T-cell (primary cell): ENCODE measurements at places on chromosomes 3 and 15.

- peak; percentile 72 for DNase-seq
Observed at GRCh38 chr3:186930143-186930640, at the start of gene ST6GAL1. Gene ST6GAL1 (plus strand): TSS chr3:186930526. CDS start chr3:187042704, 112,178 bp downstream.

GRCh38 chr15:68206711-68207151 is 1.6 kb upstream of the CALML4 start:
- DNase-seq: no peak

DNA sequence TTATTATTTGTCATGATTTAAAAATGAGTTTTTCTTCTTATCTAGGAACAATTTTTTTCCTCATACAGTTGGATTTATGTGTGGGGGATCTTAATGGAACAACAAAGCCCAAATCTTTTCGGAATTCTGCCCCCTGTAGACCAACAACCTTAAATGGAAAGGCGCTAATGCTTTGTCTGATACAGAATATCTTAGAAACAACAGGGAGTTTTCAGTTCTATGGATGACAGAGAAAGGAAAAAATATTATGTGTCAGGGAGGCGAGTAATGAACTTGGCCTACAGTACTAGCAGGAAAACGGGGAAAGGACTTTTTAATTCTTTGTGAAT is 592 bp downstream of the MOBP start:
- DNase-seq: no peak

- DNase-seq: no peak
Observed at GRCh38 chr3:117263270-117263669, 553.7 kb downstream of the TUSC7 start.

DNA sequence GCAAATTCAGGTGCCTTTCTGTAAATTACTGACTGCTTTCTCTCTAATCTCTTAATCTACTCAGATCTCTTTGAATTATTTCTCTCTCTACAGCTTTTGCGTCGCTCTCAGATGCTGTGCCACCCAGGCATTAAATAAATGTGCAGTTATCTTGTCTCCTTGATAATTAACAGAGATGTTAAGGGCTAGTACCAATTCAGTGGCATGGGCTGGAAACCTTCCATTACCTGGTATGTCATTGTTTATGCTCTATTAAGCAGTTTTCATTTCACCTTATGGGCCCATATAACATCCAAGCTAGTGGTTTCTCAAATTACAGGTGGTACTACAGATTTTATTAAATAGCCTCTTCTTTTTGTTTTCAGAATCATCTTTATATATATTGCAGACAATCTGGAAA is 66.0 kb downstream of the PEX5L start:
- DNase-seq: no peak

GRCh38 chr3:72428803-72429202 is 419.4 kb downstream of the SHQ1 start:
- no peak for DNase-seq

GRCh38 chr15:91142106-91142744 is 42.2 kb downstream of the SV2B start:
- no peak for DNase-seq

GRCh38 chr3:39262846-39263245 is 17.0 kb downstream of the CX3CR1 start:
- DNase-seq: no peak

DNA sequence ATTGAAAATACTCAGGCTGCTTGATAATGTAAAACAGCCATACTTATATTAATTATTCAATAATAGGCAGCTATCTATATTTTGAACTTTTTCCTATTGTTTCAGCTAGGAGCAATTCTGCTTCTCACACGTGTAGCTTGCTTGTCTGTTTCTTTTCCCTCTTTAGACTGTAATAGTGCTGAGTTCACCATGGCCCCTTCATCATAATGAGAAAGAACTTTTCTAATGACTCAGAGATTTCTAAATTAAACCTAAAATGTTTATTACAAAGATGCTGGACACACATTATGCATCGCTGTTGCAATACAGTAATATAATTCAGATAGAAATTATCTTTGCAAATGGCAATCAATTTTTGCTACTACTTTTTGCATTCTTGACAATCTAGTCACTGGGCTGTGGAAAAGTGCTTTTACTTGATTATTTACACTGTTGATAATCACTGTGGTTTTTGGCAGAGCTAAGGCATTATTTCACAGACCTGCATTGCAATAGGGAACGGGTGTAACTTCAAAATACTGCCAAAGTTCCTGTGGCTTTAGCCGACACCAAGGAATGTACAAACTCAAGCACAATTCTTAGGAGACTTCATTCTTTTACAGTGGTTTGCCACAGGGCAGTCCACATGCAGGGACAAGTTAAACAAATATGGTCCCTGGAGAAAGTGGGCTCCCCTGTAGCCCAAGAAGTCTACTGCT is 281.0 kb upstream of the TBL1XR1 start:
- no peak for DNase-seq

DNA sequence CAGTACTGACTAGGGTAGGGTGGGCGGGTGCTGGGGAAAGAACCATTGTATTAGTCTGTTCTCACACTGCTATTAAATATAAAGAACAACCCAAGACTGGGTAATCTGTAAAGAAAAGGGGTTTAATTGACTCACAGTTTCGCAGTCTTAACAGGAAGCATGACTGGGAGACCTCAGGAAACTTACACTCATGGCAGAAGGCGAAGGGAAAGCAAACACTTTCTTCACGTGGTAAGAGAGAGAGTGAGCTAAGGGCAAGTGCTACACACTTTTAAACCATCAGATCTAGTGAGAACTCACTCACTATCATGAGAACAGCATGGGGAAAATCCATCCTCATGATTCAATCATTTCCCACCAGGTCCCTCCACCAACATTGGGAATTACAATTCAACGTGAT is 98.0 kb downstream of the OXSM start:
- DNase-seq: no peak

- DNase-seq: no peak
Observed at GRCh38 chr3:62676689-62677271, 198.4 kb downstream of the CADPS start.

GRCh38 chr3:186225603-186226002 is 116.7 kb upstream of the ETV5 start:
- no peak for DNase-seq

DNA sequence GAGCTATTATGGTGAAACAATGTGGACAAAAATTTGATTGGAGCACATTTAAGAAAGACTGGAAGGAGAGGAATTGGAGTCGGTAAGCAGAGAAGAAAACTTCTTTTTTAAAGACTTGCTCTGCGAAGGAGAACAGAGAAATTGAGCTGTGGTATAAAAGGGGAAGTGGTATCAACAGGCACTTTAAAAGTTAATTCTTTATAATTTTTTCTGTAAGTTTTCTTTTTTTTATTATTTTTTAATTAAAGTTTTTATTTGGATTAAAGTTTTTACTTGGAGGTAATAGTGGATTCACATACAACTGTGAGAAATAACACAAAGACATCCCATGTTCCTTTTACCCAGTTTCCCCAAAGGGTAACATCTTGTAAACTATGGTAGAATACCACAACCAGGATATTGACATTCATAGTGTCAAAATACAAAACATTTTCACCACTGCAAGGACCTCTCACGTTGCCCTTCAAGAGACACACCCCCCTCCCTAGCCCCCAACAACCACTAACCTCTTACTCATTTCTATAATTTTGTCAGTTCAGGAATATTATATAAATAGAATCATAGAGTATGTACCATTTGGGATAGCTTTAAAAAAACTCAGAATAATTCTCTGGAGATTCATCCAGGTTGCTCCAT is 33.8 kb upstream of the XIRP1 start:
- no peak for DNase-seq

DNA sequence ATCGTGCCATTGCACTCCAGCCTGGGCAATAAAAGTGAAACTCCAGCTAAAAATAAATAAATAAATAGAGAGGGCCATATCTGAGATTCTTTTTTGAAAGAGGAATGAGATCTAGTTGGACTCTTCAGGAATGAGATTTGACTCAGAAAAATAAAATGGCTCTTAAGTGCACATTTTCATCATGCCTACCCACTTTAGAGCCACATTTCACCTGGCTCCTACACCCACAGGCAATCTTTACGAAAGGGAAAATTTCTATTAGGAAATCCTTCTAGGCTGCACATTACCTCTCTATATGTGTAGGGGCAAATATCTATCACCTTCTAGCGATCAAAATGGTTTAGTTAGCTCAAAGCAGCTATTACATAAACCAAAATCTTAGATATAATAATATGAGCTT is 16.9 kb upstream of the NLGN1 start:
- no peak for DNase-seq

GRCh38 chr3:124034016-124034843 is 42.3 kb upstream of the ROPN1 start:
- no peak for DNase-seq

GRCh38 chr3:62558549-62559112 is 185.3 kb upstream of the FEZF2 start:
- DNase-seq: no peak

DNA sequence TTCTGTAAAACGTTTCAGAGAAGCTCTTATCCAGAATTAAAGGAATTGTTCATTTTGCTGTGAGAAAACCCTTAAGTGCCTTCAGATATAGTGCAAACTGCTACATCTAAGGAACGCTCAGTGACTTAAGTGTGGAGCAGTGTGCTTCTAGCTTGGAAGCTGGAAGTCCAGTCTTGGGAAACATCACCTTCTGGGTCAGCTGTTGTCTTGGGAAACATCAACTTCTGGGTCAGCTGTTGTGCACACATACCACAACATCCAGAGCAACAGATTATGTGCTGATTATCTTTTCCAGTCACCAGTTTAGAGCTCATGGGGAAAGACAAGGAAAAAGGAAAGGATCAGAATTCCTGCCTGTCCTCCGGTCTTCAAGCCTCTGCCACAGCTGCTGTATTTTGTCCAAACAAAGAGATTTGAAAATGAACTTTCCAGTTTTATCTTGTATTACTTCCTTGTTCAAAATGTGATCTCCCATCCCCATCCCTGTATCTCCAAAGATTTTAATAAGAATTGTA is 713.6 kb downstream of the NSUN3 start:
- no peak for DNase-seq

- no peak for DNase-seq
Observed at GRCh38 chr3:4828279-4829030, 150.8 kb upstream of the BHLHE40 start.

DNA sequence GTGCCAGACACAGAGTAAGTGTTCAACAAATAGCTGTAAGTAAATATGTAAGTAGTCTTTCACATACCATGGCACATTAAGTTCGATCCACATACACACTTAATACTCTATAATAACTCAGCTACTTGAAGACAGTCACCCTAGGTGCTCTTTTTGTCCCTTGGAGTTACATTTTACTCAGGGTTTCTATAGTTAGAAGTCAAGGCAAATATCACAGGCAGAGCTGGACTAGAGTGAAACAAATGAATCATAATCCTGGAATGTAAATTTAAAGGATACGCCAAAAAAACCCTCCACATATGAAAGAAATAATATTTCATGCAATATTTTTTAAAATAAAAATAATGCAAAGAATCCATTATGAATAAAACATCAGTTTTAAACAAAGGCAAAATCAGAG is 461.8 kb downstream of the MAGI1 start:
- DNase-seq: no peak

DNA sequence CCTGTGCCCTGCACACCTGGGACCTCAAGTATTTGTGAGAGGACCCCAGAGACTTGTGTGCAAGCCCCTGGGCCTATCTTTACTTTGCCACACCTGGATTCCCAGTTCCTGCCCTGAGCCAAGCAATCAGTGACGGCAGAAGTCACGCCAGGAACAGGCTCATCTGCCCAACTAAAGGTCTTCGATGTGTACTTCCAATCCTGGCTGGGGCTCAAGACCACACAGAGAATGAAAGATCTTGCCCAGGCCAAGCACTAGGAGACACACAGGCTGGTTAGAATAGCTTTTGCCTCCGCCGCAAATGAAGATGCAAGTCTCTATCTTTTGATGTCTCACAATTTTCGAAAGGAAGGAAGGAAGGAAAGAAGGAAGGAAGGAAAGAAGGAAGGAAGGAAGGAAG is 228.8 kb downstream of the OCA2 start:
- DNase-seq: no peak

- no peak for DNase-seq
Observed at GRCh38 chr15:94793641-94794040, 562.3 kb downstream of the MCTP2 start.

- DNase-seq: no peak
Observed at GRCh38 chr3:117706756-117707155, 997.2 kb downstream of the TUSC7 start.

- DNase-seq: no peak
Observed at GRCh38 chr3:13098192-13098988, 25.2 kb upstream of the IQSEC1 start.

GRCh38 chr3:39166134-39166710 is 12.8 kb upstream of the CSRNP1 start:
- no peak for DNase-seq

GRCh38 chr15:56342653-56343052 is 22.6 kb upstream of the TEX9 start:
- no peak for DNase-seq

- DNase-seq: peak; percentile 28
Observed at GRCh38 chr3:63864008-63864964, 619 bp downstream of the ATXN7 start.

- DNase-seq: no peak
Observed at GRCh38 chr3:27591312-27592210, 107.4 kb upstream of the SLC4A7 start.

- no peak for DNase-seq
Observed at GRCh38 chr3:23865595-23866396, 51.0 kb downstream of the NKIRAS1 start.

- DNase-seq: no peak
Observed at GRCh38 chr3:126834596-126835471, 130.8 kb downstream of the CHCHD6 start.

DNA sequence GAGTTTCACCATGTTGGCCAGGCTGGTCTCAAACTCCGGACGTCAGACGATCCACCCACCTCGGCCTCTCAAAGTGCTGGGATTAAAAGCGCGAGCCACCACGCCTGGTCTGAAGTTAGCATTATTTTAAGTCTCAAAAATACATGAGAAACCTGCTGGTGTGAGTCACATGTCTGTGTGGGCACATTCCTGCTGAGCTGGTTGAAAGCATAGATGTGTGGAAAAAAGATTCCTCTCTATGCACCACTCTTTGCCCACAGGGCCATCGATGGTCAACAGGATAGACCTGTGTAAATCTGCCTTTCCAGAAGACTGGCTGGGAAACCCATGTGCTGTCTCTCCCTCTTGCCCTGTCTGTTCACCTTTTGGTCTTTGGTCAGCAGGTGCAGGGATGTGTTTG is 63.5 kb downstream of the CHRD start:
- no peak for DNase-seq

DNA sequence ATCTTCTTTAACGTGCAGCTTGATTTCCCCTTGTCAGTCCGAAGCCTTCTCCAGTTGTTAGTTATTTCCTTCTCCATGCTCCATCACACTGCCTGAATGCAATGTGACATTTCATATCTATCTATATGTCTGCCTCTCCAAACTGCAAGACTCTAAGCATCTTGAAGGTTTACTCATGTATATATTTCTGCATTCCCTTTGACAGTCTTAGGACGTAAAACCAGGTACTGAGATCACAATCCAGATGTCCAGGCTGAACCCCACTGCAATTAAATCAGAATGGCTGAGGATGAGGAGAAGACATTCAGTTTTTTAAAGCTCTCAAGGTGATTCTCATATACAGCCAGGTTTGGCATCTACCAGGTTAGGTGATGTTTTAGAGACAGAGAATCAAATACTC is 6.1 kb upstream of the SATB1 start:
- no peak for DNase-seq

- DNase-seq: no peak
Observed at GRCh38 chr15:85473455-85473854, 93.1 kb downstream of the AKAP13 start.

GRCh38 chr3:632571-633170 is 436.1 kb downstream of the CHL1 start:
- no peak for DNase-seq

GRCh38 chr3:107951126-107951525 is 139.7 kb downstream of the CD47 start:
- no peak for DNase-seq

- DNase-seq: no peak
Observed at GRCh38 chr3:136950623-136951022, 7.2 kb upstream of the IL20RB start.
